K562 (cell line): ENCODE measurements at places on chromosomes 13 and 19. TPM values are rescaled to one million over a fixed set of nuclear protein-coding genes. Genes with fewer than 3 reads are reported as not detected.

GRCh38 chr13:114211446-114212157, 23.1 kb upstream of the CDC16 start:
- DNase-seq = no peak

Gene APOC4
- total RNA-seq = not detected in 2 replicates

Gene ZNF829
- total RNA-seq = 0.02 TPM in 1 of 2 replicates, not detected in the other

GRCh38 chr13:94325650-94326049, 153.8 kb downstream of the DCT start:
- no peak for DNase-seq

Gene LGALS4
- total RNA-seq = 1.1 and 1.8 TPM in 2 replicates
